T-helper 2 cell (primary cell): ENCODE measurements at places on chromosomes 1 and 21.
A peak's percentile ranks its signal among the peaks of the same experiment; 100 is the strongest.

GRCh38 chr1:210739627-210740026 is 394.3 kb downstream of the KCNH1 start:
- DNase-seq, result no peak

DNA sequence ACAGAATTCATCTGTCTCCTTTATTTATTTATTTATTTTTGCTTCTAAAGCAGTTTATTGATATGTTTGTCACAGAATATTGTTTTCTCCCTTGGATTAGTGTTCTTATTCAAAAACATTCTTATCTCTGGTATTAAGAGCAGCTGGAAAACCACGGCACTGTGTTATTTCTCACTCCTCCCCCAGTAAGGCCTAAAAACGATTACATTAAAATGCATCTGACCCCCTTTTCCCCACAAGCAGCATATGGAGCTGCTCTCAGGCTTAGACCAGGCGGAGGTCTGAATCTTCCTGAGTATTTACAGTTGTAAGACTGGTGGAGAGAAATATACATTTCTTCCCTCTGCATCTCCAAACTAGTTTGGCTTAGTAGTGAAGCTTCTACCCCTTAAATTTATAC is 86.8 kb downstream of the HLX start:
- no peak for DNase-seq

DNA sequence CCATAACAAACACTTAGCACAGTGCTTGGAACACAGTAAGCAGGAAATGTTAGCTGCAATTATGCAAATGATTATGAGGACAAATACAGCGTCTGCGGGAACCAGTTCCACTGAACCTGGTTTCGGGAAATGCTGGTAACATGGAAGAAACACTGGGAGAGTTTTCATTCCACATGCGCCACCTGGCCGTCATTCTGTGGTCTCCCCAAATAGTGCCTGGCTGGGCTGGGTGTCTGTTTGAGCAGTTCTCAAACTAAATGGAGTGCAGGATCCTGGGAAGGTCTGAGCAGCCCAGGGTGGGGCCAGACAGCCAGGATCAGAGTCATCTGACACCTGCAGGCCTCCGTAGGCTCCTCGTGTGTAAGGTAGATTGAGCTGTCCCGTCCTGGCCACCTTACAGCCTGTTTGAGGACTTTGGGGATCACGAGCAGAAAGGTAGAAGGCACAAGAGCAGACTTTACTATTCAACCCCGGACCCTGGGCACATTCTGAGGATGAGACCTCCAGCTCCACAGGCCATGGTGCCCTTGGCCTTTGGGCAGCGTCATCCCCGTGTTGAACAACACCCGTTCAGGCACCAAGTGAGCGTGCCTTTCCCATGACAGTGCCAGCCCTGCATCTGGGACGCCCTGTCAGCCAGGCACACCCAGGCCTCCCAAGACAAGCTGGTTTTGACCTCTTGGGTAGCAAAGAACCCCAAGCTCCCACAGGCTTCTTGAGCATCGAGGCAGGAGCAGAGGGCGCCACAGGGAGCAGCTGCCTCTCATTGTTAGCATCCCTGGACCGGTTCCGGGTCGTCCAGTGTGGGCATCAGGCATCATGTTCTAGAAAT is 101.9 kb downstream of the PRDM2 start:
- no peak for DNase-seq

- peak; percentile 51 for DNase-seq
Observed at GRCh38 chr1:204806943-204807687, 63.5 kb upstream of the NFASC start.

GRCh38 chr1:20290624-20291597 is at the start of gene VWA5B1:
Gene VWA5B1, plus strand, starts transcription at chr1:20290875. Its CDS starts 19,727 bp downstream, at chr1:20310602.
- no peak for DNase-seq

- DNase-seq, result no peak
Observed at GRCh38 chr1:15668089-15668754, 15.9 kb upstream of the PLEKHM2 start.

DNA sequence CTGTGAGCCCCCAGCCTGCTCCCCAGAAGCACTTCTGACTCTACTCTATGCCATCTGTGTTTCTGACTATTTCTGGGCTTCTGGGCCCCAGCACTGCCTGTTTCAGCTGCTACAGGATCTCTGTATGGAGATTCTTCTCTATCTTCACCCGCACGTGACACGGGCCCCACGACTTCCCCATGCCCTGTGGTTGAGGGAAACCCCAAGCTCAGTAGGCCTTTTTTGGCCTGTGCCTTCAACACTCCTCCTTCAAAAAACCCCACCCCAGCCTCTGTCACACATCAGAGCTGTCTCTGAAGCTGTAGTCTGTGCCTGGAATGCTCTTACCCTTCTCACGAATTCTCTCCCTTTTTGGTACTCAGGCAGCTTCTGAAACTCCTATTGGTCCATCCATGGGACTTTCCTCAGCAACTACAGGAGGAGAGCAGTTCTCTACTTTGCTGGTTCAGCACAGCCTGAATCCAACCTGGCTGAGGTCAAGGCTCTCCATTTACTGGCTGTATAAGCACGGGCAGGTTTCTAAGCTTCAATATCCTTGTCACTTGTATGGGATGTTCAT is 2.0 kb upstream of the NID1 start:
- peak; percentile 54 for DNase-seq

- no peak for DNase-seq
Observed at GRCh38 chr1:240888039-240888786, 276.3 kb upstream of the GREM2 start.

DNA sequence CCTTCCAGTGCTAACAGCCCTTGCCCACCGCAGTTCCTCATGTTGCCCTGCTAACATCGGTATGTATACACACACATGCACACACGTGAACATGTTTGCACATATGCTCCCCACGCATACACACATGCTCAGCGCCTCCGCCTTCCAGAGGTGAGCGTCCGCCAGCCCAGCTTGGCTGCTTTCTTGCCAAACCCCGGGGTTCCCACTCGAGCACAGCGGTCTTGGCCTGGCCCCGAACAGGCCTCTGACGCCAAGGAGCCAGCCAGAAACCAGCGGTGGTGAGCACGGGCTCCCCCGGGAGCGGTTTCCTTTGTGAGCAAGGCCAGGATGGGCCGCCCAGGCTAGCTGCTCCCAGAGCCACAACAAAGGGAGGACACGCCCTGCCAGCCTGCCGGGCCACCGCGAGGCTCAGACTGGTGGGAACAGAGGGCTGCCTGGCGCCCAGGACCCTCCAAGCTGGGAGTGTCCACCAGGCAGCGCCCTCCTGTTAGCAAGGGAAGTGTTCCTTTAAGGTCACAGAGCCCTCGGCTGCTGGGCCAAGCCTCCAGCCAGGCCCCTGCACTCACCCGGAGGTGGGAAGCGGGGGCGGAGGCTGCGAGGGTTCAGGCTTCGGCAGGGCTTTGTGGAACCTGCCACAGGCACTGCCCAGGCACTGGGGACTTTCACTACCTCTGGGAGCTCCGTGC is 65.4 kb downstream of the ALPL start:
- DNase-seq, result no peak

GRCh38 chr1:213600879-213601278 is 386.9 kb upstream of the PROX1 start:
- DNase-seq, result no peak

- no peak for DNase-seq
Observed at GRCh38 chr1:46421739-46422138, 27.6 kb downstream of the FAAH start.
